ENCODE measurements at places on chromosomes 2 and 18.

GRCh38 chr18:10074728-10075127, 160.9 kb downstream of the VAPA start:
- no peak for DNase-seq

- no peak for DNase-seq
These were observed 217.8 kb downstream of the OSR1 start for GRCh38 chr2:19140463-19141208.

DNA sequence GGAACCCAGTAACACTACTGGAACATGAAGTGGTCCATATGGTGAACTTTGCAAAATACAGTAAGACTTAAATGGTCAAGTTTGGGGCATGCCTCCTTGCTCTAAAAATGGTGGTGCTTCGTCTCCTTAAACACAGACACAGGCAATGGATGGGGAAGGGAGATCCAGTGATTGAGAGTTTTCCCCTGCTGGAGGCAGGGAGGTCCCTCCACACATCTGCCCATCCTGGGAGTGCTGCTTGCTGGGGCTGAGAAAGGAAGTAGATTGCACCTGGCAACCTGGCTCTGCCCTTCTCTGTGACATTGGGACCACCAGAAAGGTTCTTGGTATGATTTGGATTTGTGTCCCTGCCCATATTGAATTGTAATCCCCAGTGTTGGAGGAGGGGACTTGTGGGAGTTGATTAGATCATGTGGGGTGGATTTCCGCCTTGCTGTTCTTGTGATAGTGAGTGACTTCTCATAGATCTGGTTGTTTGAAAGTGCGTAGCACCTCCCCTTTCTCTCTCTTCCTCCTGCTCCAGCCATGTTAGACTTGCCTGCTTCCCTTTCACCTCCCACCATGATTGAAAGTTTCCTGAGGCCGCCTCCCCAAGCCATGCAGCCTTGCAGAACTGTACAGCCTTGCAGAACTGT, 35.4 kb upstream of the SKOR2 start:
- DNase-seq: no peak

DNA sequence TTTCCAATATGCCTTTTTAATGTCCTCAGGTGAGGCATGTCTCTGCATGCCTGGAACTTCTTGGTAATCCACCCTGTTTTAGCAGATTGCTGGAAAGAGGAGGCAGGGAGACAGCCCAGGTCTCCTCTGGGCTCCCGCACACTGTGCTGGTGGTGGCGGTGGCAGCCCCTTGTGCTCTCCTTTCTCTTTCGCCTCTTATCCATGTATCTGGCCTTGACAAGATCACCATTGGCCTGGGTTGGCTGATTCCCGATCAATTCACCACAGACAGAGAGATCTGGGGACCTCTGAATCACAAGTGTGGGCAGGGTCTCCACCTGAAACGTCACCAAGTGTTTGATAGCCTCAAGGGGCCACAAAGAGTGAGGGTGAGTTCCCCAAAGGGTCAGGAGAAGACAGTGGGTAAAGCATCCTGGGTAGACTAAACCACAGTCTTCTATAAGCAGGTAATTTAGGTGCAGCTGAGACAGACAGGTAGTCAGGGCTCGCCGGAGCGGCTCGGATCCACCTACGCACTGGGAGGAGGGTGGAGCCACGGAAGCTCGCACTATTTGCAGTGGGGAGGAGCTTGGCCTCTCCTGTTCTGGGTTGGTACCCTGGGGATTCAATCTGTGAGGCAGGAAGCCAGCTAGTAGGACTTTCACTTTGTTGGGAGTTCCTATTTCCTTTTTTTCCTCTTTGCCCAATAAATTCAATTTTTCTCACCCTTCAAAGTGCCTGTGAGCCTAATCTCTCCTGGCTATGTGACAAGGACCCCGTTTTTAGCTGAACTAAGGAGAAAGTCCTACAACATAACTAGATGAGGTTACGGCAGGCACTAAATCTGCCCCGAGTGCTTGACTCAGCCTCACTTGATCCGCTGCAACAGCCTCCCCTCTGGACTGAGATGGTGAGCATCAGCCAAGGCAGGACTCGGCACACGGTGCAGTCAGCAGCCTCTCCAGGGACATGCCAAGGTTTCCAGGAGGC, 57.6 kb downstream of the SLC4A3 start:
- DNase-seq: peak; percentile 62

- no peak for DNase-seq
These were observed 50.0 kb upstream of the TMEM178A start for GRCh38 chr2:39615675-39616074.

GRCh38 chr2:79715338-79715737, 202.5 kb downstream of the CTNNA2 start:
- no peak for DNase-seq

DNA sequence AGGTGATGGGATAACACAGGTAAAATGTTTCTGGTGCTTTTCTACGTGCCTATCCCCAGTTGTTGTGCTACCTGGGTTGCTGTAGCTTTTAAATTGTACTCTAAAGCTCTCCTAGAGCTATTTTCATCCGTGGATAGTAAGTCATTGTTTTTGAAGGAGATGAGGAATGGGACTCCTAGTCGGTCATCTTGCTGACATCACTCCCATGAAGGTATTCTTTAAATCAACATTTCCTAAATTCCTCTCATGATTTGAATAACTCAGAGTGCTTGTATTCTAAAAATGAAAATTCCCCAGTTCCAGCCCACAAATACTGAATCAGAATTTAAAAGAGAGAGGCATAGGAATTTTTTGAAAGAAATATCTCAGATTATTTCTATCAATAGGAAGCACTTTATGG, 44.3 kb downstream of the CCDC148 start:
- DNase-seq: no peak

DNA sequence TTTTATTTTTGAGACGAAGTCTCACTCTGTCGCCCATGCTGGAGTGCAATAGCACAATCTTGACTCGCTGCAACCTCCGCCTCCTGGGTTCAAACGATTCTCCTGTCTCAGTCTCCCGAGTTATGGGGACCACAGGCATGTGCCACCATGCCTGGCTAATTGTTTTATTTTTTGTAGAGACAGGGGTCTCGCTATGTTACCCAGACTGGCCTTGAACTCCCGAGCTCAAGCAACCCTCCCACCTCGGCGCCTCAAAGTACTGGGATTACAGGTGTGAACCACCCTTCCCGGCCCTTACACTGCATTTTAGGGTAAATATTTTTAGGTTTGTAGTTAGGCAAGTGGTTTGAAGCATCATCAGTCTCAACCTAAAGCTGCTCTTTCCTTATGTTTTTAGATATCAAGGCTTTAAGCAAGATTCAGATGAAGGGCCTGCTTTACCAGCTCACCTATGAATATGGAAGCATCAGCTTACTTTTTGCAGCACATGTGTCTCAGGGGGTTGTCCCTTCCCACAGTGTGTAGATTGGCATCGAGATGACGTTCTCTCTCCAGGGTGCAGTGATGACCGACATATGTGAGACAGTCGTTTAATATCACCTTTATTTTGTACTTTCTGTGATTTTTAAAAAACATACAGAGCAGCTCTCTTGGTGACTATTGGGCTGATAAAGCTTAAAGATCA, 47.2 kb downstream of the ATIC start:
- no peak for DNase-seq

DNA sequence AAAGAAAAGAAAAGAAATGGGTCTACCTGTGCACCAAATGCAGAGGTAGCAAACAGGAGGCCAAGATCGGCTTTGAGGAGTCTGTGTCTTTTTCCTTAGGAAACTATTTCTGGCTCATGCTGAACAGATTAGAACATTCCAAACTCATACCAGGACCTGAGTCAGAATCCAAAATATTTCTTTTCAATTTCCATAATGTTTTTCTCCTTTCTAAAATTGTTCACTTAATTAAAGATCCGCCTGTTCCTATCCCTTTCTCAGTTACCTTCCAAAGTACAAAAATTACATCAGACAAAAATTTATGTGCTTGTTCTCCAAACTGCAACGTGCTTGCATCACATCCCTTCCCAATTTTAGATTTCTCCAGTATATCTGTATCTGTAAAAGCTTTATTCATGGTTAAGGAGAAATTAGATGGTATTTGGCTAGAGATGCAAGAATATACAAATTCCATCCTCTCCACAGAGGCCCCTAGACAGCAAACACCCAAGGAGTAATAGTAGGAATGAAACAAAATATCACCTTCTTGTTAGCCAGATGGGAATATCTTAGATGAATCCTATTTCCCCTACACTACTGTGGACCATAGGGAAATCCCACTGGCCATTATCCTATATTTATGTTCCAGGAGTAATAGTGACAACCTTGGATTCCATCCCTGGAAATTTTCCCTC, 130.6 kb downstream of the LNPK start:
- no peak for DNase-seq

GRCh38 chr2:232219496-232219870, 159.1 kb upstream of the ALPP start:
- no peak for DNase-seq

Measured in BE2C (cell line).